GM13976 (cell line): ENCODE measurements at places on chromosomes 2 and 18.

GRCh38 chr2:205496772-205497171 lies 185.5 kb upstream of the NRP2 start:
- DNase-seq = no peak

DNA sequence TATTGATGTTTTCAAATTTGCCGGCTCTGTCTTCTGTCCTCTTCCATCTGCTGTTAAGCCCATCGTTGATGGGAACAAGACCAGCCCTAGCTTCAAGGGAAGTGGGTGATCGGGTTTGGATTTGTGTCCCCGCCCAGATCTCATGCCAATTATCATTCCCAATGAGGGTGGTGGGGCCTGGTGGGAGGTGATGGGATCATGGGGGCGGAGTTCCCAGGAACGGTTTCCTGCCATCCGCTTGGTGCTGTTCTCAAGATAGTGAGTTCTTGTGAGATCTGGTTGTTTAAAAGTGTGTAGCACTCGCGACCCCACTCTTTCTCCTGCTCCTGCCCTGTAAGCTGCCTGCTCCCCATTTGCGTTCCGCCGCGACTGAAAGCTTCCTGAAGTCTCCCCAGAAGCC lies 9.5 kb downstream of the ASB18 start:
- DNase-seq = no peak

- DNase-seq = no peak
These were observed 23.3 kb downstream of the KLF7 start for GRCh38 chr2:207142461-207142860.

GRCh38 chr2:191401287-191401686 lies 156.1 kb downstream of the MYO1B start:
- DNase-seq = no peak

DNA sequence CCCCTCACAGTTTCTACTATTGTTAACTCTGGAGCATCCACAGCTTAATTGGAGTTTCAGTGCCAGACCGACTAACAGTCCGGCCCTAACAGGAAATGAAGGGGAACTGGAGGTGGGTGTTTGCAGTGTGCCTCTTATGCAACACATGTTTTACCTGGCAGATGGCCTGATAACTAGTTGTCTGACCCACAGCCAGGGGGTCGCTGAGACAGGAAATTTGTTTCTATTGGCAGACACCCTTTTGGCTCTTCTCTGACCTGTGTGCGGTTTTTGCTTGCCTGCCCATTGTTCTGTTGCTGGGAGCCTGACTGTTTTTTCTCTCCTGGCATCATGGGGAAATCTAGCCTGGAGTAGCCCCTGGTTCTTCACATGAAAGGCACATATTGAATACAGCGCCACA lies 1329.8 kb downstream of the DSC3 start:
- no peak for DNase-seq

DNA sequence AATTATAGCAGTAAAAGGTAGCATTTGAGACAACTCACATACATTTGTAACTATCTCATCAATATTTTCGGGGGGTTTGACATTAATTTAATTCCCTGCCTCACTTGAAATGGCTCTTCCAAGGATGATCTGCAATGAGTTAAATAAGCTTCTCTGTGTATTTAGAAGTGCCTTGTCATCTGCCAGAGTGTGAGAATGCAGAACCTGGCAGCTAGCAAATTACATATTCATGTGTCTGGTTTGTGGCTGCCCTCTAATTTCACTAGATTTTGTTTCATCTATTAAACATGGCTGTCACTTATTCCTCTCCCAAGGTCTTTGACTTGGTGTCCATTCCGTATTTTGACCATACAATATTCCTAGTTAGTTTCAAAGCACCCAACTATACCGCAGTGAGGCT lies 158.3 kb upstream of the CAVIN2 start:
- DNase-seq = no peak

GRCh38 chr18:56825878-56826277 lies 174.7 kb downstream of the WDR7 start:
- DNase-seq = no peak

DNA sequence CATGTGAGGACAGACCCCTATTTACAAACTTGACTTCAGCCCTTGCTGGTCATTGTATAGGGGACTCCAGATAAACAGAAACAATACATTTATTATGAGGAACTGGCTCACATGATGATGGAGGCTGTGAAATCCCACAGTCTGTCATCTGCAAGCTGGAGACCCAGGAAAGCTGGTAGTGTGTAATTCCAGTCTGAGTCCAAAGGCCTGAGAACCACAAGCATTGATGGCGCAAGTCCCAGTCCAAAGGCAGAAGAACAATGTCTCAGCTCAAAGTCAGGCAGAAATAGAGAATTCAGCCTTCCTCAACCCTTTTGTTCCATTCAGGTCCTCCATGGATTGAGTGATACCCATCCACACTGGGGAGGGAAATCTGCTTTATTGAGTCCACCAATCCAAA lies 28.1 kb upstream of the SPP2 start:
- DNase-seq = no peak

DNA sequence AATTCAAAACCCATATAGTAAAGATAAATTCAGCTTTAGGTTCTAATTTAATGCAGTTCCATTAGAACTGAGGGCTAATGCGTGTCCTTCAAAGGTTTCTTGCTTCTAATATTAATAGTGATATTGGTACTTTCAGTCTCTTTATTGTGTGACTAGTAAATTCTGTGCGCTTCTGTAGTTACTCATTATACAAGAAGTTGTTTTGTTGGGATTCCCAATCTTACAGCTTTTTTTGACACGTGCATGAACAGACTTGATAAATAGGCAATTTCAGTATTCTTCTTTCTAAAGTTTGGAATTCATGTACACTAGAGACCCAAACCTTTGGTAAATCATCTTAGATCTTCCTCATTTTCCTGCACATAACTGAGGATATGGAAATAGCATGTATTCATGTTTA lies 71.8 kb downstream of the HAUS1 start:
- DNase-seq = no peak

GRCh38 chr2:99154643-99155536 lies at the start of the genes LIPT1 and TSGA10:
LIPT1 (plus strand) TSS chr2:99154967; CDS start chr2:99161958, 6,991 bp downstream.
TSGA10 (minus strand) TSS chr2:99154942; CDS start chr2:99109439, 45,503 bp downstream.
- DNase-seq = peak; percentile 95

DNA sequence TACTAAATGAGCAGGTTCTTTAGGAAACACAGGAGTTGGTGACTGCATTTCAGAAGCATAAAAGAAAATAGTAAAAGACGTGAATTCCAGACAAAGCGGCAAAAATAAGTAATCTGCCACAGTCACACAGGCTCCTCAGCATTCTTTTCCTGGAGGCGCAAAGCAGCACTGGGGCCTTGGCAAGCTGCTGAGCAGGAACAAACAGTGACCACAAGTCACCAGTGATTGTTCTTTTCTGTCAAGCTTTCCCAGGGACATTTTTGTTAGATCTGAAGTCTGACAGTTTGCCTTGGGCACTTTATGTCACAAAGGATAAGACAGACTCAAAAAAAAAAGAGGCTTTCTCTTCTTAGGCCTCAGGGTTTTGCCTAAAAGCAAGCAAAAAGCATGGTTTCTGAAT lies 216.2 kb downstream of the CDH20 start:
- DNase-seq = no peak

DNA sequence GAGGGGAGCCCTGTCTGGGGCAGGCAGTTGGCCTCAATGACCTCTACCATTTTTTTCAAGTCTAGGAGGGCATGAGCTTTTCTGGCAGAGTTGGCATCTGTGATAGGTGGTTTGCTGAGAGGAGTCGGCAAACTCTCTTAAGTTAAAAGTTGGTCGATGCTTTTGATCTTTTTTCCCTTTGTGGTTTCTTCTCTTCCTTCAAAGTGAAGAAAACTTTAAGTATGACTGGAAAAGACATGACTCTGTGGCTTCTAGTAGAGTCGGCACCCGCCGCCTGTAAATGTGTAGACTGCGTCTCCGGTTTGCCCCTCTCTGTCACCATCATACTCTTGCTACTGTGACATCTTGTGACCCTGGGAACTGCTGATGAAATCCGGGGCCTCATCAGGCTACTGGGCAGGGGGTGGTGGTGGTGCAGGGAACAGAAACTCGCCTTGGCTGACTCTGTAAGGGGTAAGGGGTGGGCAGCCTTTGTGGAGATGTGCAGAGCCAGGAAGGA lies 21.1 kb downstream of the INPP5D start:
- no peak for DNase-seq

DNA sequence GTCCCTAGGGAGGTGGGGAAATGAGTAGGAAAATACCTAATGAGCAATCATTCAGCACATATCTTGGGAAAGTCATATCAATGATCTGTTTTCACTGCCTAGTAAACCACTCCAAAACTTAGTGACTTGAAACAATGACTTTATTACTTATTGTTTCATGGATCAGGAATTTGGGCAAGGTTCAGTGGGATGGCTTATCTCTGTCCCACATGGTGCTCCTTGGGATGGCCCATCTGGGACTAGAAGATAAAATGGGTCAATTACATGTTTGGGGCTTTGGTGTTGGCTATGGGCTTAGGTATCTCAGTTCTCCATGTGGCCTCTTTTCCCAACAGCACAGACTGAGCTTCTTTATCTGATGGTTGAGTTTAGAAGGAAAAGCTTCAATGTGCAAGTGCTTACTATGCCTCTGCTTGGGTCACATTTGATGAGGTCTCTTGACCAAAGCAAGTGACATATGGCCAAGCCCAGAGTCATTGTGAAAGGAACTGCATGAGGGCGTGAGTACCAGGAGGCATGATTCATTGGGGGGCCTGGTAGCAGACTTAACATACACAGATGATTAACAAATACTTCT lies 218.1 kb upstream of the TNP1 start:
- no peak for DNase-seq

GRCh38 chr2:206840999-206841398 lies 75.6 kb downstream of the FASTKD2 start:
- DNase-seq = no peak

DNA sequence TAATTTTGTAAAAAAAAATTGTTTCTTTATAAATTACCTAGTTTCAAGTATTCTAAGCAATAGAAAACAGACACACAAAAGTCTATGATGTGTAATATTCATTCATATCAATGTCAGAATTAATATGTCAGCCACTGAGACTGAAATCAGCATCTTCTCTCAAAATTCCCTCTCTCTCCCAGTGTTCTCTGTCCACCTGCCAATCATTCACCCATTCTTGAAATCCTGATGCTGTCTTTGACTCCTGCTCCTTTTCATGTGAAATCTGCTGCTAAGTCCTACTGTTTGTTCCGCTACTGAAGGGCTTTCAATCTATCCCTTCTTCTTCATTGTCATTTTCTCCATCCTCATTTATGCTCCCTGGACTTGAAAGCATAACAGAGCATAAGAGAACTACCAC lies 257.9 kb downstream of the SATB2 start:
- DNase-seq = no peak

DNA sequence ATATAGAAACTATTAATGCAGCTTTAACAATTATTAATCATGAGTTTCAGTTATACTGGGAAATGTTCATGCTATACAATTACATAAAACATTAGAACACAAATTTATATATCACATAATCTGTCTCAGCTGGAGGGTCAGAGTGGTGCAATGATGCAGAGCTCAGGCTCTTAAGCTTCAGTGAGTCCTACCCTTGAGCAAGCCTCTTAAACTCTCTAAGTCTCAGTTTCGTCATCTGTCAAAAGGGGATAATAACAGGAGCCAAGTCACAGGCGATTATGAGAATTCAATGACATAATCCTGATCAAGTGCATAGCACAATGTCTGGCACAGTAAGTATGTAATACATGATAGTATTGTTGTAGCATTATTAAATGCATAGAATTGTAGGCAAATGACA lies 46.0 kb downstream of the LAMA1 start:
- no peak for DNase-seq

DNA sequence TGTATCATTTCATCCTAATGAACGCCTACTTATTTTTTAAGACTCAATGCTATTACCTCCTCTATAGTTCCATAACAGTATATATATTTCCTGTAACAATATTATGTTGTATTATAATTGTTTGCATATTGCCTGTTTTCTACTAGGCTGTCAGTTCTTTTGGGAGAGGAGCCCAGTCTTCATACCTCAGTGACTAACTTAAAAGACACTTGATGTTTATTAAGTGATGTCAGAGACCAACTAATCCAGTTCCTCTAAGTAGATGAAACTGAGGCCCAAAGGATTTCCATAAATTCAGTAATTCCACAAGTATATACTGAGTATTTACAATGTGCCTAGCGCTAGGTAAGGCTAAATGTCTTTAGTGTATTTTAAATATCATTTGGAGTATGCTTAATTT lies 48.9 kb upstream of the AAK1 start:
- DNase-seq = no peak

DNA sequence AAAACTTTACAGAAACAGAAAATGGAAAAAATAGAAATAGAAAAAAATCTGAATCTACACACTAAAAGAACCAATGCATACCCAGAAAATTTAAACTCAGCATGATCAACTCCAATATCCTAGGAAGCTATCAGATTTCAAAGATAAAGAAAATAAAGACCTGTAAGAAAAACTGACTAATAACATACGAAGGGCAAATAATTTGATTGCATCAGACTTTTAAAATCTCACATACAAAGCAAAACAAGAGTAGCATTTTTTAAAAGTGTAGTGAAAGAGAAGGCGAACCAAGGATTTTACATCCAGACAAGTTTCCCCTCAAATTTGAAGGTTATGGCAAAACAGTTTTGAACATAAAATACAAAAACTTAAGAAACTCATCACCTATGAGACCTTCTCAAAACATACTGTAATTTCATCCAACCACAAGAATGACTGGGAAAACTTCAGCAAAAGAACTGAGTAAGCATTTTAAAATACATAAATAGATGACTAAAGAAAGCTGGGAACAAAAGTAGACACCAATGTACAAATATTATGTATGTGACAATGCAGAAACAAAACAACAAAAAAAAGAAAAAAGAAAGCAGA lies 54.8 kb downstream of the NBAS start:
- DNase-seq = no peak

GRCh38 chr2:45696708-45697107 lies 45.2 kb downstream of the PRKCE start:
- no peak for DNase-seq

DNA sequence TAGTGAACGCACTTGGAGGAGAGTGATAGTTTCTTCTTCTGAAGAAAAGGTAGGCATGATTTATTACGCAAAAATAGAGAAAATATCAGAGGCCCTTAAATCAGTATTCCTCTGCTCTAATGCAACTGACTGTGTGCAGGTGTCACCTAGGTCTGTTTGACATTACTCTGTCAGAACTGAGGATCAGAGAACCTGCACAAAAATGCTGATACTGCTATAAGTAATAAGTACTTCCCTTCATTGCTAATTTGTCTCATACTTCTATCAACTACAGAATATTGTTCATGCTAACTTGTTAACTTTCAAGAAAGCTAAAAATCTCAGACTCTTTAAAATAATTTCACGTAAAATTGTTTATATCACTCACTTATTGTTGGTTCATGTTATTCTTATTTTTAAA lies 358.5 kb downstream of the ZNF804A start:
- no peak for DNase-seq
